ENCODE measurements at places on chromosomes 16 and 17.

- peak; percentile 95 for DNase-seq
Measured at GRCh38 chr17:3723556-3724377, at the start of gene HASPIN. HASPIN (plus strand) TSS chr17:3723903; CDS start chr17:3723936, 33 bp downstream.

- DNase-seq: no peak
Measured at GRCh38 chr16:78990309-78990701, 610.2 kb downstream of the MAF start.

DNA sequence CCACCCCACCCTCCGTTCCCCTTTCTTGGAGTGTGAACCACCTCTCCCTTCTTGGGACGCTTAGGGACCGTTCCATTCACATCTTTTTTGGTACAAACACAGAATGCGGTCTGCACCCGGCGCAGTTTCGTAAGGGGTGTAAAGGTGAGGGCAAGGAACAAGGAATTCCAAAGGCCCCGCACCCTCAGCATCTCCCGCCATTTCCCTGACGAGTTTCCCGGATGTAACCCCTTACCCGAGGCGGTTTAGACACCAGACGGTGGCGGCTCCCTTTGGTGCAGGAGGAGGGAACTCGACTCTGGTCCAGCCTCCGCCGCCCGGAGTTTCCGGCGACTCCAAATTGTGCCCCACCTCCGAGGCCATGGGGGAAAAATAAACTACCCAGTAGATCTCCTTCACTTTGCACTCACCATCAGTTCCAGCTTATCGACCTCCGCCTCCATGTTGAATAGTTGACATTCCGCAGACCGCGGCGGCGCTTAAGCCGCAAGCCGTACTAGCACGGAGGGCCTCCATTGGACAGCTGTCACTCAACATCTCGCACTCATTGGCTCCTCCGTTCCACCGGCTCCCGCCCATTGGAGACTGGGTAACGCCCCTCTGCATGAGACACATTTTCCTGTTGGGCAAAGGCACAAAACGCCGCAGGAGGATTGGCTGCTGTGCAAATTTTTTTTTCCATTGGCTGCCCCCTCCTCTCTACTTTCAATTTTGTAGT, at the start of gene SKA2:
Gene SKA2 (minus strand): TSS at position 466 of the 718 bp plus-strand sequence. CDS start 23 bp downstream, at position 443.
- DNase-seq: peak; percentile 97

GRCh38 chr16:30892670-30893416, 1.0 kb downstream of the BCL7C start:
- DNase-seq: no peak

DNA sequence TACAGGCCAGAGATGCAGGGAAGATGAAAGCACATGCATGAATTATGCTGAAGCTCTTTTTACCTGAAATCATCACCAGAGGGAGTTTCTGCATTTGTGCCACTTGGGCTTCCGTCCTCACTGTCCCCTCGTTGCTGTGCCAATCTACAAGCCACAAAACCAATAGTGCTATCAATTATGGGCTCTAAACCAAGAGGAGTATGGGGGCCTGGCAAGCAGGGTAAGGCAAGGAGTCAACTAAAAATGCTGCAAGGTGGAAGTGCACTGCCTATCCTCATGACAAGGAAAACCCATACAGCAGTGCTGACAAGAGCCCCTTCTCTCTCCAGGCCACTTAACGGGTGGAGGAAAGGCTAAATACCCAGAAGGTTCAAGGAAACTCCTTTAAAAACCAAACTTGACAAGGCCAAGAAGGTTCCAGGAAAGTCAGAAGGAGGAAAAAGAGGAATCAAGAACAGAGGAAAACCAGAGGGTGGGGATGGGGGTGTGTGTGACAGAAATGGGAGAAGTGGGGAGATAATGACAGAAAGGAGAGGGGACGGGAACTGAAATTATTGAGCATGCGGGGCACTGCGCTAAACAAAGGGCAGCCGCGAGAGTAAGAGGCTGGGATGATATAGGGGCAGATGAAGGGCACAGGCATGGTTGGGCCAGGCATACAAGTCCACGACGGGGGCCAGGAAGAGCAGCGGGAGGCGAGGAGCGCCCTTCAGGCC, 674 bp downstream of the C17orf75 start:
- peak; percentile 56 for DNase-seq

- DNase-seq: no peak
Measured at GRCh38 chr17:61720016-61720795, 129.2 kb upstream of the NACA2 start.

- DNase-seq: no peak
Measured at GRCh38 chr16:59173408-59173831, 439.3 kb upstream of the GOT2 start.

- DNase-seq: no peak
Measured at GRCh38 chr16:1485847-1486496, 2.8 kb downstream of the PTX4 start.

GRCh38 chr17:60435244-60436167, 13.2 kb downstream of the CHCT1 start:
- DNase-seq: peak; percentile 55

- DNase-seq: peak; percentile 95
Measured at GRCh38 chr17:28726627-28727491, 826 bp upstream of the TLCD1 start.

GRCh38 chr17:5861854-5862253, 208.3 kb upstream of the WSCD1 start:
- DNase-seq: no peak

DNA sequence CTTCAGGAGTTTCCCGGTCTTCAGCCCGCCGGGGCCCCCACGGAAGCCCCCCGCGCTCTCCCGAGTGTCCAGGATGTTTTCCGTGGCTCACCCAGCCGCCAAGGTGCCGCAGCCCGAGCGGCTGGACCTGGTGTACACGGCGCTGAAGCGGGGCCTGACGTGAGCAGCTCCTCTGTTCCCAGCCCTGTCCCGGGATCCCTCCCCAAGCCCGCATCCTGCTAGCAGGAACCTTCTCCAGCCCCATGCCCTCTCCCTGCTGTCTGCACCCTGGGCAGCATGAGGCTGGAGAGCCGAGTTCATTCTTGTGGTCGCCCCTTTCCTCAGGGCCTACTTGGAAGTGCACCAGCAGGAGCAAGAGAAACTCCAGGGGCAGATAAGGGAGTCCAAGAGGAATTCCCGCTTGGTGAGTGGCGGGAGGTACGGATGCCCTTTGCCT, 10.1 kb downstream of the RIPOR1 start:
- no peak for DNase-seq

DNA sequence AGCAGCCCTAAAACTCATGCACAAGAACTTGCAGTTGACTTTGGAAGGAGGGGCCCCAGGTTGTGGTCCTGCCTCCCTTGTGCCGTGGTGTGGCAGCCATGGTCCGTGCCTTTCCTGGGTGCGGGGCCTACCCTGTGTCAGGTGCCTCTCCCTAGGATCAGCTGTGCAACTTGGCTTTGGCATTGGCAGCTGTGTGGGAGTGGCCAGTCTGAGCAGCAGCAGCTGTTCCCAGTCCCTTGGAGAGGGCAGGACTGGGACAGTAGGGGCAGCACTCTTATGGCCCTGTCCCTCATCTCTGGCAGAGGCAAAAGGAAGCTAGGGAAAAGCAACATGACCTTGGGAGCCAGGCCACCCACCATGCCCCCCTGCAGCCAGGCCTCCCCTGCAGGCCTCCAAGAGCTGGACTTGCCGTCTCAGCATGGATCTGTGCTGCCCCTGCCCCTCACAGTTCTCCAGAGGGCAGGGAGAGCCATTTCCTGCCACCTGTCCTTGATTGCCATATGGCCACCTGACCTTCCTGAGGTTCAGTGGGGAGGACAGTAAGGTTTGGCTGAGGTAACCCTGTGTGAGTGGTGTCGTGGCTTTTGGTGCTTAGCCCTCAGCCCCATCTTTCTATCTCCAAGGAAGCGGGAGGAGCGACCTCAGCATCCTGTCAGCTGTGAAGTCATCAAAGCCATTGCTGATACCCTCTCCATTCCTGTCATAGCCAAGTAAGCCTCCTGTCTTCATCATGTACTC, 15.5 kb upstream of the NFATC3 start:
- DNase-seq: peak; percentile 25

- no peak for DNase-seq
Measured at GRCh38 chr16:17252701-17253100, 218.1 kb downstream of the XYLT1 start.

GRCh38 chr17:41483991-41484826, 3.3 kb upstream of the KRT35 start:
- DNase-seq: no peak

GRCh38 chr16:11384956-11385586, 39.8 kb downstream of the RMI2 start:
- no peak for DNase-seq

- DNase-seq: no peak
Measured at GRCh38 chr16:14522671-14523070, 107.4 kb downstream of the PARN start.

- DNase-seq: peak; percentile 84
Measured at GRCh38 chr16:3074860-3075522, 9.6 kb downstream of the IL32 start.

GRCh38 chr17:31415640-31416502, 24.4 kb downstream of the RAB11FIP4 start:
- no peak for DNase-seq

- no peak for DNase-seq
Measured at GRCh38 chr16:71287911-71288310, 1.3 kb downstream of the CMTR2 start.

- DNase-seq: no peak
Measured at GRCh38 chr17:13491916-13492736, 109.6 kb downstream of the HS3ST3A1 start.

GRCh38 chr17:8072729-8073461, 14.6 kb downstream of the ALOX12B start:
- peak; percentile 47 for DNase-seq

- DNase-seq: no peak
Measured at GRCh38 chr16:67356396-67356795, 29.8 kb downstream of the LRRC36 start.

DNA sequence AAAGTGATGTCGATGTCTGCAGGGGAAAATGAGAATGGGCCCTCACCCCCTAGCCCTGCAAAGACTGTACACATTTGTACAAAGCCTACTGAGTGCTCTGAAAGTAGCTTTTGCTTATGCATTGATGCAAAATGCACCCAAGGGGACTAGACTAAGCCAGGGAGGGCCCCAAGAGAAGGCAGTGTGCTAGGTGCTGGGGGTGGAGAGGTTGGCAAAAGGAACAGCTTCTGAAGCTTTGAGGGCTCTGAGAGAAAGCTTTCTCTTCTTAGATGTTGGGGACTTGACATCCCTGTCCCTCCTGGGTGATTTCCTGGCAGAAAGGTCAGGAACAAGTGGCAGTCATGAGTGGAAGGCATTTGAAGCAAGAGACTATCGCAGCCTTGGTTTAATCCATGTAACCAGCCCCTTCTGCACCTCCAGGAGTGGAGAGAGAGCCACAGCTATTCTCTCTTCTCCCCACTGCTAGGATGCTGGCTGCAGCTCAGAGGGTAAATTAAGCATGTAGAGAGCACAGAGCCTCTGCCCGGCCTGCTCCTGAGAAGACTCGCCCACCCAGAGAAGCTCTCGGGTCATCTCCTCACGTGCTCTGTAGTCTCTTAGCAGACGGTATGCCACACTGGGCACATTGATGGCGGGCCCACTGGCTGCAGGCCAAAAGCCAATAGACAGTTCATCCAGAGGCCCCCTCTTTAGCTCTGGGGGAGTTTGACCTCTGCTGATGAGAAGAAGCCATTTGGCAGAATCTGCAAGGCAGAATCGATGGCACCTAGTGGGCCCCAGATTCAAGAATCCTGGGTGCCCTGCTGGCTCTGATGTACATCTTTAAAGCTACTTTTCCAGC, 221.4 kb downstream of the MSI2 start:
- DNase-seq: no peak

DNA sequence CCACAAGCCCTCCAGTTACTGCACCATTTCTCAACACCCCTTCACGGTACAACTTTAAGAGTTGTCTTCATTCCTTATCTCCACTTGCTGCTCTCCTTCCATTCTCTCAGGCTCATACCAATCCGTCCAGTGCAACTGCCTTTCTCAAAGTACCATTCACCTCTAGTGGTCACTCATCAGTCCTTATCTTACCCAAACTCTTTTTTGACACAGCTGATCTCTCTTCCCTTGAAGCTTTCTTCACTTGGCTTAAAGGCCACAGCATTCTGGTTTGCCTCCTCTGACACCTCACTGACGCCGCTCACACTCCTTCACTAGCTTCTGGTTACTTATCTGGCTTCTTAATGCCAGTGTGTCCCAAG, 24.9 kb downstream of the UBE2G1 start:
- DNase-seq: no peak

GRCh38 chr17:72063756-72064450, 56.9 kb upstream of the SOX9 start:
- DNase-seq: no peak

DNA sequence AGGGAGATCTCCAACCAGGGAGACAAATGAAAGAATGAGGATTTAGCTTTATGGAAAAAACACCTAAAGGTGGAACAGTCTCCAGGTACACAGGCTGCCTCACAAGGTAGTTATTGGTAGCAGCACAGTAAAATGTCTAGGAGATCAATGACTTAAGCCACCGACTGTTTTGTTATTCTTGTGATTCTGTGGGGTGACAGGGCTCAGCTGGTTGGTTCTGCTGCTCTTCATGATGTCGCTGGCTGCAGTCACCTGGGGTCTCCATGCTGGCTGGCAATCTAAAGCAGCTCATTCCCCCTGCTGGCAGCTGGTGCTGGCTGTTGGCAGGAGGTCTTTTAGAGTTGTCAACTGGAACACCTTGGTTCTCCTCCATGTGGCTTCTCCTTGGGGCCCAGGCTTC, 69.2 kb downstream of the FOXL1 start:
- no peak for DNase-seq

DNA sequence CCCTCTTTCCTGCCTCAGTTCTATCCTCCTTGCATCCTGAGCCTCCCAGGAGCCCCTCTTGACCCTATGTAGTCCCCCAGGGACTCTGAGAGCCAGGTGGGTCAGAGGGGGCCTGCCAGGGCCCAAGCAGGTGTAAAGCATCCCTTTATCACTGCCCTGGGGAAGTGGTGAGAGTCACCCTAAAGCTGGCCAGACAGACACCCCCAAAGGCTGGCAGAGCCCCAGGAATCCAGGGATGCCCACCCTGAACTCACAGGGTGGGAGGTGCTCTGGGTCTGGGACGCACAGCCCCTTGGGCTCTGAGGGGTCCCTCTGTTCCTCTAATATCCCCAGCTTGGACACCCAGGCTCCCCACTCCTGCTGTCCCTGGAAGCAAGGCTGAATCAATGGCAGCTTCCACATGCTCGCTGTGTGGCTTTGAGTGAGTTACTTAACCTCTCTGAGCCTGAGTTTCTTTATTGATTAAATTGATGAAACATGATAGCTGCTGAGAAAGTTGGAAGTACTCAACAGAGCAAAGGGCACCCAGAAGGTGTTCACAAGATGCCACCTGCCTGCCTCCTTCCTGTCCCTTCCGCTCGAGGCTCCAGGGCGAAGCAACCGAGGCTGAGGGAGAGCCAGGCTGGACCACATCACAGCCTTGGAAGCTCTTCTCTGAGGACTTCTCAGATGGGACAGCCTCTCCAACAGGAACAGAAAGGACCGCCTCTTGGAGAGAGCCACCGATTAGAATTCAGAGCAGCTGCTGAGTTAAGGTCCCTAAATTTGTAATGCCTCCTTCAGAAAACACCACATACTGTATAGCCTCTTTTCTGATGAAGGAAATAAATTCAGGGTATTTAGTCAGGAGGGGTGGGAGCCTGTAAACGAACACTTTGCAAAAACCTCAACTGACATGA, 67.1 kb upstream of the DOC2B start:
- no peak for DNase-seq

- peak; percentile 23 for DNase-seq
Measured at GRCh38 chr16:3075523-3075915, 10.1 kb downstream of the IL32 start.
